ENCODE measurements at places on chromosomes 11 and 22.
A peak's percentile ranks its signal among the peaks of the same experiment; 100 is the strongest.

DNA sequence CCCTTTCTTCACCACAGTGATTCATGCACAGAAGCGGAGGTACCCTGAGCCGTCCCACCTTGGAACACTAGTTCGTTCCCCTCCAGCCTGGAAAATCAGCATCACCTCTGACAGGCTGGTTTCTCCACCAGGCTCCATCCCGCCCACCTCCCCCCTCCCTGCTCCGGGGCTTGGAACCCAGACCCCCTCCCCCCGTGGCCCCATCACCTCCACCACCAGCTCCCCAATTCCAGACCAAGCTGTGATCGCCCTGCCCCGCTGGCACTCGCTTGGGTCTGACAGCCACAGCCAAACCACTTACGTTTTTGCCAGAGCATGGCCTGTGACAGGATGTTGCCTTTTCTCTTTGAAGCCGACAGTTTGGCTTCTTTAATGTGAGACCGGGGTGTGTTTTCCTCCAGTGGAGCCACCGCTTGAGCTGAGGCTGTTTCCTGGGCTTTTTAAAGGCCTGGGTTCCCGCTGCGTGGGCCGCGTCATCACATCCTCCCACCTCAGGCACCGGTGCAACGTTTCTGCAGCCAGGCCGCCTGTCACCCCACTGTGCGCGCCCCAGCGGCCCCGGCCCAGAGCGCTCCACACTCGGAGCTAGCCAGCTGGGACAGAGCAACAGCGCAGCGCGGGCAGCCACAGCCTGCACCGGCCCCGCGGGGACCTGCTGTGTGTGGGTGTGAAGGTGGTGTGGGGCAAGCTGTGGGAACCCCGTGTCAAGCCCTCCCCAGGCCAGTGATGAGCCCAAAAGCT is at the start of gene POU2AF1:
Gene POU2AF1 (minus strand): TSS at position 415 of the 741 bp plus-strand sequence. CDS start 98 bp downstream, at position 317.
- no peak for DNase-seq

DNA sequence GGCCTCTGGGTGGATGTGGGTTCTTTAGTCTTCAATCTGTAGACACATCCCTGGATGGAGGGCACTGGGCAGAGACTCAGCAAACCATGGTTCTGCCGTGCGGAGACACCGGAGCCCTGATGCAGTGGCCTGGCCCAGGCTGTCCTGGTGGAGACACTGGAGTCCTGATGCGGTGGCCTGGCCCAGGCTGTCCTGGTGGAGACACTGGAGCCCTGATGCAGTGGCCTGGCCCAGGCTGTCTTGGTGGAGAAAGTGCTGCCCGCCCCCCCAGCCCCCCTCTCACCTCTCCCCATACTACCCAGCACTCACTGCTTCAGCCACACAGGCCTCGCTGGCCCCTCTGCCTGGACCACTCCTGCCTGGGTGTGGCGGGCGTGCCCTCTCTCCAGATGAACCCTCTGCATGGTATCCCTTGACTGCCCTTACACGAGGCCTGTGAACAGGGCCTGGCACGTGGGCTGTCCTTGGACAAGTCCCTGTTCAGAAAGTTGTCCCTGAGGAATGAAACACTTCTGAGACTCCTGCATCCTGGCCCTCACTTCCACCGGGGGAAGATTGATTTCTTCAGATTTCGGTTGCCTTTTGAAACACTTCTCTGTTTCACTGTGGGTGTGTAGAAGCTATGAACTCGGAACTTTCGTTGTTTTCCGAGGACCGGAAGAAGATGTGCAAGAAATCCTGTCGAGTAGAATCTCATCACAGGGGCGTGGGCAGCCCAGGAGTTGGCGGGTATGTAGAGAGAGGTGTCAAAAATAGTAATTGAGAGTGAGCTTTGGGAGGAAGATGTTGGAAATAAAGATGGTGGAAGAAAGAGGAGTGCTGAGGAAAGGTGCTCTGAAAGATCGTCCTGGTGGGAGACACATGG is 26.2 kb downstream of the IGHMBP2 start:
- no peak for DNase-seq

DNA sequence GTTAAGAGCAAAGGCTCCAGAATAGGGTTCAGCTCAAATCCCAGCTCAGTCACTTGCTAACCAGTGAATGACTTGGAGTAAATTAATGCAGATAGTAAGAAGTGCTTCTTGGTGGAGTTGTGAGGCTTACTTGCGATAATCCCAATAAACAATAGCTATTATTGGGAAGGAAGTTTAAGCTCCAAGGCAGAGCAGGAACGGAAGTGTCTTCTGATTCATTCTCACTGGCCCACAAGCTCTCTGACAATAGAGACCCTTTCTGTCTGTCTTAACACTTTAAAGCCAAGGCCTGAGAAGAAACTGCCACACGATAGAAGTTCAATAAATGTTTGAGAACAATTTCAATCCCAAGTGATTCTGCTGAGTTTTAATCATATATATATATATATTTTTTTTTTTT is 155.4 kb downstream of the DBX1 start:
- no peak for DNase-seq

- no peak for DNase-seq
Observed at GRCh38 chr11:57069942-57070341, 81.2 kb downstream of the OR5AK2 start.

DNA sequence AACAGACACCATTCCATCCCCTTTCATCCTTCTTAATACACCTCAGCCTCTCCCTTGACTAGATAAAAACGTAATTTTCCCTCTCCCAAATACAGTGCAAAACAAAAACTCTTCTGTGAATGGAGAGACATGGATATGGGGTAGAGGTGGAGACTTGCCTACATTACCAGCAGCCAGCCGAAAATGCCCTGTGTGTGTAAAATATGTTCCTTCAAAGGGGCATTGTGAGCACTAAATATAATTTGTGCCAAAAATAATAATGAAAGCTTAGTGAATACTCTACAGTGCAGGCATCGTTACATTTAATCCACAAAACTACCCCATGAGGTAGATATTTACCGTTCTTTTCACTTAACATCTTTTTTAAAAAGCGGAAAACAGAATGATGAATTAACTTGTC is 1.0 kb upstream of the TRIM44 start:
- DNase-seq, result no peak

DNA sequence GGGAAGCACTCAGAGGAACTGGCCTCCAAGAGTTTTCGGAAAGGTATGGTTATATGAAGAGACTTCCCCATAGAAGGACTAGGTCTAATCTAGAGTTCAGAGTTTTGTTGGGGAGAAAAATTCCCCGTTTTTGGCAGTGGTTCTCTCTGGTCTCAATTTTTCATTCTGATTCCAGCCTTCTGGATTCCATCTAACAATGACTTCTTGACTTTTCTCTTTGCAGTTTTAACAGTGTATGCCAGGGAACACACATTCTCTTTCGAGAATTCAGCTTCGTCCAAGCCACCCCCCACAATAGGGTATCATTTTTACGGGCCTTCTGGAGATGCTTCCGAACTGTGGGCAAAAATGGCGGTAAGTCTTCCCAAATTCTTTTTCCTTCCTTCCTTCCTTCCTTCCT is 115.6 kb downstream of the CSTPP1 start:
- DNase-seq, result no peak

- DNase-seq, result peak; percentile 67
Observed at GRCh38 chr11:6693342-6694228, 10.4 kb upstream of the MRPL17 start.

DNA sequence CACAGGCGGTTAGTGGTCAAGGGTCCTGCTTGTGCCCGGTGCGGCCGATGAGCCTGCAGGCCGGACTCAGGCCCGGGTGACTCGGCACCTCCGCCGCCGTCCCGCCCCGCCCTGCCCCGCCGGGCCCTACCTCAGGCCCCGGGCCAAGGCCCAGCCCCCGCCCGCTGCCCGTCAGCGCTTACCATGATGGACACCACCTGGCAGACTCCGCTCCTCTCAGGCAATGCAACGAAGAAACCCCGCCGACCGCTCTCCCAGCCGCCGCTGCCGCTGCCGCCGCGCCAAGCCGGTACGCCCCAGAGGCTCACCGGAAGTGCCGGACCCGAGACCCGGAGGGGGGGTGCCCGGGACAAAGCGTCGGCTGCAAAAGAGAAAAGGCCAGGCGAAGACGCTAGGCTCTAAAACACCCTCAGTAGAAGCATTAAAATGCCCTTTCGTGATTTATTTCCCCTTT is at the start of gene UFD1:
Gene UFD1 (minus strand): TSS at position 293 of the 454 bp plus-strand sequence. CDS start 108 bp downstream, at position 185.
- DNase-seq, result no peak

- no peak for DNase-seq
Observed at GRCh38 chr22:49377306-49377705, 450.4 kb downstream of the BRD1 start.

DNA sequence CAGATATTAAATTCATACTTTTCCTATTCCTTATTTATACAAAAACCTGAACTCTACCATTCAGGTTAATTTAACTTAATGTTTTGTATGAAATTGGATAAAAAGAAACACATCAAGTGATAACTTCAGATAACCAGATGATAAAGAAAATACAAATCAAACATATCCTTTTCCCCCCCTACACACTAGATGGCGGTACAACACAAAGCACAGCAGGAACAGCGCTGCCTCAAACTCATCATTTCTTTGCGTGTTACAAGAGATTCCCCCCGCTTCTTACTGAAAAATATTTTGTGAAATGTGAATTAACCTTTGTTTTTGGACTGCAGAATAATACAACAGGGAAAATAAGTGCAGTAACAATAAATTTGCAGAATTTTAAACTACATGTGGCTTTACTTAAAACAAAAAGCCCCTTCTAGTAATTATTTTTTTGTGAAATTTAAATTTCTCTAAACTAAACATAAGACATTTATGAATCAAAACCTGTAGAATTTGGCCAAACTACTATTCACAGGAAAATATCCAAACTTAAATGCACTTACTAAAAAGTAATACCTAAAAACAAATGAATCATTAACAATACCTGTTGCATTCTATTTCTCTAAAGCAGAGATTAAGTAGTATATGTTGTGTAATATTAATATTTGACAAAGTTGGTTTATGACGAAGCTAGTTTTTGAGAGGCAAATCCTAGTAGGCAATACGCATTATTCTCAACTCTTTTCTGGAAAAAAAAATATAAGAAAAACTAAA is 74.4 kb downstream of the ARHGAP32 start:
- peak; percentile 32 for DNase-seq

GRCh38 chr11:32905028-32905667 is 12.5 kb downstream of the QSER1 start:
- DNase-seq, result no peak

DNA sequence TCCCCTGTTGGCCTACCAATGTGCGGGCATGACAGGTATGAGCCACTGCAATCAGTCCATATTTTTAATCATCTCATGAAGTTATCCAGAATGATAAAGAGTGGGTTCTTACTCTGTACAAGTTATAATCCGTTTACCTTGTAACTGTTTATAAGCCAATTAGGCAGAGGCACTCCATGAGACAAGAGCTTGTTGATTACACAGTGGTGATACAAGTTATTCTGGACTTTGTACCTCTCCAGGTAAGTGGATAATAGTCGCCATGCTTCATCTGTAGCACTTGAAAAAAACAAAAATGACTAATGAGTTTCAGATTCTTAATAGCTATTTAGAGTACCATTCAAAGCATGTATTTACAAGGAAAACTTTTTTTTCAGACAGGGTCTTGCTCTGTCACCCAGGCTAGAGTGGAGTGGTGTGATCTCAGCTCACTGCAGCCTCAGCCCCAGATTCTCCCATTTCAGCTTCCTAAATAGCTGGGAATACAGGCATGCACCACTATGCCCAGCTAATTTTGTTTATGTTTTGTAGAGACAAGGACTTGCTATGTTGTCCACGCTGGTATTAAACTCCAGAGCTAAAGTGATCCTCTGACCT is 17.7 kb upstream of the FNBP4 start:
- no peak for DNase-seq

DNA sequence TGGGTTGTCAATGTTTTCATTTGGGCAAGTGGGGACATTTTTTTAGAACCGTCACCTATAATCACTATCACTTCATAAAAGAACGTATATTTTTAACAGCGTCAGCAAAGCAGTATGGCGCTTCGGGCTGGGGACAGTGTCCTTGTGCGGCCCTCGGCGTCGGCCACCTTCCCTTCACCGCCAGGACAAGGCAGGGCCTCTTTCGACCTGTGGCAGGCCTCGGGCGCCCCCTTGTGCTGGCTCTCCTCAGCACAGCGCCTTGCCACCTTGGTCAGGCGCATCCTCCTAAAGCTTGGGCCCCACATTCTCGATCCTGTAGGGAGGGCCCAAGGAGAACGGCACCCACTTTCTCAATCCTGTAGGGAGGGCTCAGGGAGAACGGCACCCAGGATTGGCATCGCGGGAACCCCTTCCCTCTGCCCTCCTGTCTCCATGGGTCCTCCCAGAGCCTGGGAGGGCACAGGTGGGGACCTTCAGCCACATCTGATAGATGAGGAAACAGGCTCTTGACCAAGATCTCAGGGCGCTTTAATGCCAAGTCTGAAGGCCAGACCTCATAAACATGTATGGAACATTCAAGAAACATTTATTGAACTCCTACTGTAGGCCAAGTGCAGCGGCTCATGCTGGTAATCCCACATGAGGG is 11.5 kb upstream of the FADD start:
- DNase-seq, result no peak

GRCh38 chr11:63142459-63142858 is 1.6 kb downstream of the SLC22A24 start:
- no peak for DNase-seq
